ENCODE measurements at places on chromosomes 1 and 21. TPM values are rescaled to one million over a fixed set of nuclear protein-coding genes. Genes with fewer than 3 reads are reported as not detected.
A peak's percentile ranks its signal among the peaks of the same experiment; 100 is the strongest.

Gene VWA5B1
- not detected for total RNA-seq

Gene CFHR1
- total RNA-seq, result not detected

Gene ATF6
- 31.9 TPM for total RNA-seq

Gene TMPRSS3
- total RNA-seq, result 99.1 TPM

Gene UBE2U
- not detected for total RNA-seq

Gene C1orf52
- total RNA-seq, result 24.6 TPM

Gene PRDM16
- total RNA-seq, result 0.32 TPM

Gene OR2AK2
- not detected for total RNA-seq

Gene CD247
- total RNA-seq, result 149 TPM

Gene TNFRSF4
- total RNA-seq, result 340 TPM

Gene PTGS2
- total RNA-seq, result 1.1 TPM

Gene RHD
- total RNA-seq, result not detected

Gene SLC35F3
- 0.86 TPM for total RNA-seq

DNA sequence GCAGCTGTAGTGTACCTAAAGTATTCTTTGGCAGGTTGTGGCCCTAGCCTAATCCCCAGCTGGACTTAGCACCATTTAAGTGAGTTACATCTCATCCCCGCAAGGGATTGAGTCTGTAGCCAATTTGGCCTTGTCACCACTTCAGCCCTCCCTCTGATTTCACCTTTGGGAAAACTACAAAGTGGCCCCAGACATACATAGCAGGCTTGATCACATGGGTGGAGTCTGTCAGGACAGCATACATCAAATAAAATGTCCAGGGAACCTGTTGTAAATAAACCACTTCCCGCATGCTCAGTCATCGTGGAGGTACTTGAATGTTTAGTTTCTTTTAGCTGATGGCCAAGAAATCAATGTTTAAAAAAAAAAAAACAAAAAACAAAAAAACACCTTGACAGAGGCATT, 142.5 kb downstream of the DHRS3 start:
- no peak for DNase-seq

GRCh38 chr21:28160378-28160777, 832.3 kb downstream of the LTN1 start:
- DNase-seq, result no peak

GRCh38 chr1:56098946-56099345, 480.4 kb downstream of the PLPP3 start:
- DNase-seq, result no peak

- DNase-seq, result no peak
Observed at GRCh38 chr1:57887964-57888491, 464.2 kb upstream of the DAB1 start.

GRCh38 chr1:213419401-213420030, 368.5 kb downstream of the RPS6KC1 start:
- DNase-seq, result no peak

- DNase-seq, result no peak
Observed at GRCh38 chr21:43976661-43977060, 35.4 kb upstream of the TRAPPC10 start.

DNA sequence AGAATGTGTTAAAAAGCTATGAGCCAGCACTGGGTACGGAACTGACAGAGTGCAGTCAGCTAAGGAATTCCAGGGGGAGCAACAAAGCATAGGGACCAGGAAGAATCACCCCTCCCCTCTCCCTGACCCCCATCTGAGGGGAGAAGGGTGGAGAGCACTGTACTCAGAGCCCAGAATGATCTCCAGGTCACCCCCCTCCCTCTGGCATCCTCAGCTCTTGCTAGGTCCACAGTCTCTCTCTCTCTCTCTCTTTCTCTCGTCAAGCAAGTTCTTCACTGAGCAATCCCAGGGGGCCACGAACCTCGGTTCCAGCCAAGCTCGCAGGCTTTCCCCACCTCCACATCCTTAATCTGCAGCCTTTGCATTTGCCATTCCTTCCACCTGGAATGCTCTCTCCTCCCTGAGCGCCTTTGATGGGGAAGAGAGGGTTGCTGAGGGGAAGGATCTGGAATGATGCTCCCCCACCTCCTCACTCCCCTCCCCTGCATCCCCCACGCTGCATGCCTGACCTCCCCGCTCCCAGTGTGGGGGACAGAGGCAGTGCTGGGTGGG, 6.7 kb upstream of the WASF2 start:
- no peak for DNase-seq

DNA sequence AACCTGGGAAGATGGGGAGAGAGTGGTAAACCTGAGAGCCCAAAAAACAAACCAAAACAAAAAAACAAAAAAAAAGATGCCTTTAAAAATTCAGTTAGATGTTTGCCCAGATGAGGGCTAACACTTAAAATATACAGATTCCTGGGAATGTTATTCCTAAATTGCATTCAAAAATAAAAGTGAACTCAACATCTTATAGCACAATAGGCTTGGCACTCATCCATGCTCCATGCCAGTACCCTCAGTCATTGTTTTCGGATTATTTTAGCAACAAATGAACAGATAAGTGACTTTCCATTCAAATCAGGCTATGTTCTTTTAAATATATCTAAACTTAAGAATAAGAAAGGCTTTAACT, 3.7 kb downstream of the ATP1A1 start:
- no peak for DNase-seq

GRCh38 chr21:29550205-29550604, 251.5 kb downstream of the BACH1 start:
- DNase-seq, result no peak

DNA sequence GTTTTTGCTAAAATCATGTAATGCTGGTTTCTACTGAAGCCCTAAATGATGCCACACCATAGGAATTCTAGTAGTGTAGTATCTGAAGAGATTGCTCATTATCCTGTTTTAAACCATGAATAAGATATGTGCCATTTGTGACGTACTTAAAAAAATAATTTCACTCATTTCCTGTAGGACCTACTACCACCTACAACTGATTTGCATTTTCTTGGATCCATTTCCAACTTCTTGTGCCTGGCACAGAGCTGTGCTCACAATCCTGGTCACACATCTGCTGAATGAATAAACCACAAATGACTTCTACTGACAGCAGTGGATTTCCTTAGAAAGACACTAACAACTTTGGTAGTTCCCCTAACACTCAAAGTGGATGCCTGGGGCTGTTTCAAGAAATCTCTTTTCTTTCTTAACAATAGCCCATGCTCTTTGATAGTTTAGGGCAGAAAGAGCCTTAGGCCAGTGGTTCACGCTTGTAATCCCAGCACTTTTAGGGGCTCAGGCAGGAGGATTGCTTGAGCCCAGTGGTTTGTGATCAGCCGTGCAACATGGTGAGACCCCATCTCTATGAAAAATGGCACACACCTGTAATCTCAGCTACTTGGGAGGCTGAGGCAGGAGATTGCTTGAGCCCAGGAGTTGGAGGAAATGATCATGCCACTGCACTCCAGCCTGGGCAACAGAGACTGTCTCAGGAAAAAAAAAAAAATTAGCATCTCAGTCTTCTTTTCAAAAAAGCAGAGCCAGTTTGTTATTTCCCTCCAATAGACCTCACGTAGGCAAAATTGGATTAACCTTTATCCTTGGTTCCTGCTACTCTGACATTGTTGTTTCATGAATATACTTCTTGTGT, 13.0 kb upstream of the BATF3 start:
- DNase-seq, result peak; percentile 48

GRCh38 chr21:45112371-45112770, 38.0 kb downstream of the ADARB1 start:
- DNase-seq, result no peak

DNA sequence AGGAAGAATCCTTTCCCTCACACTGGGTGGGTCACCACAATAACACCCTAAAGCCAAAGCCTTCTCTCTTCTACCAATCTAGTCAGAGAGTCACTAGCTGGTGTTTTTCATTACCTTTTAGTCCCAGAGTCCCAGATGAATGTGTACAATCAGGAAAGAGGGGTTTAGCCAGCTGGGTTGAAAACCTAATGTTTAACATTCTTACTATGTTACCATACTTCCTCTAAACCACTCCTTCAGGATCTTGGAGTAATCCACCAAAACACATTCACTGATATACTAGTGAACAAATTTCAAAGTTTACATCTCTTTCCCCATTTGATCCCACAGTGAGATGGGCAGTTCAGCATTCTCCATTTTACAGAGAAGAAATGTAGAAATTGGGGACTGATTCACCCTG, 9.7 kb downstream of the LPAR3 start:
- DNase-seq, result no peak

DNA sequence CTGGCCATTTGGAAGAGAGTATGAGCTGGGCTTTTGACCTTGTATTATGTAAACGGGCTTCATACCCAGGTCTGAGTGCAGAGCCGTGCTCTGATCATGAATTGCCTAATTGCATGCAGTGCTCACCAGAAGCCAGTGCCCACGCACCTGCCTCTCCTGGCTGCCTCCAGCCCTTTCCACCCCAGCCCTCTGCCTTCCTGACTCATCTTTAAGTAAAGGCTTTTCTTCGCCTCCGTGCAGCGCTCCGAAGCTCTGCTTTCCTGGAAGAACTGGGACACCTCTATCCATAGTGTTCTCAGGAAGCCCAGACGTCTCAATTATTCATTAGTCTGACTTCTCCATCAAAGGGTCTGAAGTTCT, 413.7 kb downstream of the PTPRU start:
- DNase-seq, result no peak

DNA sequence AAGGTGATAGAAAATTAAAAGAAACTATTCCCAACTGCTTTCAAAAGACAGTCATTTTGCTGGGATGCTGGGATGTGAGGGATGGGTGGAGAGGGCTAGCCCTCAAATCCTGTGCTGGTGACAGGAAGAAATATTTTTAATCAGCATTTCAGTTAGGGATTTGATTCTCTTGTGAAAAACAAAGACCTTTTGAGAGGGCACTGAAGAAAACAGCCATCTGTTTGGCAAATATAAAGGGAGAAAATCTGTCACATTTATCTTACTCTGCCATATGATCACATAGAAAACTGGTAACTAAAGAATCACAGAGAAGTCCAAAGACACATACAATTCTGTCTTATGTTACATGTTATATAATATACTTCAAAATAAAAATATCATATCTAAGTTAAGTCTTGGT, 12.3 kb downstream of the STXBP3 start:
- no peak for DNase-seq

DNA sequence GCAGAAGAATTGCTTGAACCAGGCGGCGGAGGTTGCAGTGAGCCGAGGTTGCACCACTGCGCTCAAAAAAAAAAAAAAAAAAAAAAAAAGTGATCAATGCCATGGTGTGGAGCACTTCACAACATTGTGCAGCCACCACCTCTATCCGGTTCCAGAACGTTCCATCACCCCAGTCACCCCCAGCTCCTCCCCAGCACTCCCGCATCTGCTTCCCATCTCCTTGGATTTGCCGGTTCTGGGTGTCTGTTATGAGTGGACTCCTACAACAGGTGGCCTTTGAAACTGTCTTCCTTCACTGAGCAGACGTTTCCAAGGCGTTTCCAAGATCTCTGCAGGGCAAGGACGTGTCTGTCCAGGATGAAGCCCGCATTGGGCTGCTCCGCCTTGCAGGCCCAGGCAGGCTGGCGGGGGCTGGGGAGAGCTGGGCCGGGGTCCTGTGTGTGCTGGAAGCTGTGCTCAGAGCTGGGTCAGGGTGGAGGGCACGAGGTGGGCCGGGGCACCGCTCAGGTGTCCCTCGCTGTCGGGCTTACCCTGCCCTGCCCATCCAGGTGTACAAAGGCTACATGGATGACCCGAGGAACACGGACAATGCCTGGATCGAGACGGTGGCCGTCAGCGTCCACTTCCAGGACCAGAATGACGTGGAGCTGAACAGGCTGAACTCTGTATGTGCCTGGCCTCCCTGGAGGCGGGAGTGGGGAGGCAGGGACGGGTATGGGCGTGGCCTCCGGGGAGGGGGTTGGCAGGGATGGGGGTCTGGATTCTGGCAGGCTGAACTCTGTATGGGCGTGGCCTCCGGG, 14.9 kb upstream of the LRRC3 start:
- no peak for DNase-seq

DNA sequence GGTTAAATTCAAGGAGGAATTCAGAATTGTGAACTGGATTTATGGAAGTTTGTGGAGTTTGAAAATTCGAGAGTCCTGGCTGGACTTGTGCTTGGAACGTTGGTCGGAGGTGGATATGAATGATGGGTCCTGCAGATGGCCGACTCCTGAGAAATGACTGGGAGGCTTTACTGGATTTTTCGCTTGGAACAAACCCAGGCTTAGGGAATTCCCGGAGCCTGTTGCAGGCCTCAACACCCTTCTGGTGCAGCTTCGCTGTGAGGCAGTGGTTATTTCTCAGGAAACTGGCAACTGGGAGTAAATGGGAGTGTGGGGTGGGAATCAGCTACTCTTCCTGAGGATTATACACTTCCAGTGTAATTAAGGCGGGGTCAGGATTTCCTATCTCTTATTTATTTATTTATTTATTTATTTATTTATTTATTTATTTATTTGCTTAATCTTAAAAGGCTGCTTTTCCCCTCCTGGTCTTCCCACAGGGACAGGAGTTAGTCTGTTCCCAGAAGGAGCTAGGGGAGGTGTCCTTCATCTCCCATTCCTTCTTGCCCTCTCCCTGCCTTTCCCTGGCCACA, 21.1 kb downstream of the MAPKAPK2 start:
- DNase-seq, result no peak

- no peak for DNase-seq
Observed at GRCh38 chr1:201310986-201311355, 27.7 kb downstream of the PKP1 start.

DNA sequence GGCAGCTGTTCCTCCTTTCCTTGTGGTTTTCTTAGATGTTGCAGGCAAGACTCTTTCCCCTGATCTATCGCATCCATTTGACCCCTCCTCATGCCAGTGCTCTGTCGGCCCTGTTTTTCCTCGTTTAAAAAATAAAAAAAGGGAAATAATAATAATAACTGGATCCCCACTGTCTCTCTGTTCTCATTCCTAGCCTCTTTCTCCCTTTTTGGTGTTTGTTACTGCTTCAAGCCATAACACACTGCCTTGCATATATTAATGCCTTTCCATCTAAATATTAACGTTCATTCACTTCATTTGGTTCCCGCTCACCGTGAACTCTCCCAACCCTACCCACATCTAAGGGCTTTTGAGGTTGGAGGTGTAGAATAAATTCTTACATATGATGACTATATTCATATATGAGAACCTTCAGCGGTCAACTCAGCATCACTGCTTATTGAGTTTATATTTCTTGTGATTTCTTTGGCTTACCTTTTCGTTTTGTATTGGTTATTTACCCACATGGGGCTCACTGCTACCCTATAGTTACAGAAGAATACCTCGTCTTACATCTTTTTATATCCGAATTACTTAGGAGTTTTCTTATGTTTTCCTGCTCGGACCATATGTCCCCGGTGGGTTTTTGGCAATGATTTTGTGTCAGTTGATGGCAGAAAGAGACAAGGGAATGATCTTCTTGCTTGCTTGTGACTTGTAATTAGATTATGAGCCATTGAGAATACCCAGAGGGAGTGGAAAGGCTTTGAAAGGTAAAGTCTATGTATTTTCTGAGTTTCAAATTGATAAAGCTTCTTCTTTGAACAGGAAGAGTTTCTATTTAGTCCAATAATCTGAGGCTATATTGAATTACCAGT, 805 bp downstream of the ATG4C start:
- DNase-seq, result peak; percentile 32

DNA sequence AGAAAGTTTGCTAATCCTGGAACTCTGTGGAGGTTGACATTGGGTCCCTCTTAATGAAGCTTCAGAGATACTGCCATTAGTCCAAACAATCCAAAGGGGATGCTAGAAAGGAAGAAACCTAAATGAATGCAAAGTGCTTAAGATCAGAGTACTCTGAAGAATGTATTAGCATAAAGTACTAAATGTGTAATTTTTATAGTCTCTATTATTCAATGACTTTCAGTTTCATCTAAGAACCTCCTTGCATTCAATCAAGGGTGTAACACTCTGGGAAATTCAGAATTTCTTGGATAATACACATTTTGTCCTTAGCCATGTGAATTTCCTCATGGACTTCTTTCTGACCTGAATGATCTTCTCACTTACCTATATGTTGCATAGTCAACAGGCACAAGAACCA, 1078.5 kb upstream of the ADGRL4 start:
- DNase-seq, result no peak

- DNase-seq, result no peak
Observed at GRCh38 chr21:46078978-46079351, 18.9 kb upstream of the COL6A2 start.

All from activated CD4-positive, alpha-beta T cell treated with anti-CD3 and anti-CD28 coated beads for 36 hours (primary cell).